Activated CD4-positive, alpha-beta T cell treated with anti-CD3 and anti-CD28 coated beads, Interleukin-2, amount 50 U/mL, for 24 hours (primary cell): ENCODE measurements at places on chromosomes 11 and 22.

- no peak for DNase-seq
These were observed 5.7 kb downstream of the POLR3H start for GRCh38 chr22:41538583-41538982.

- DNase-seq = no peak
These were observed 23.5 kb downstream of the CHST1 start for GRCh38 chr11:45641961-45642360.

DNA sequence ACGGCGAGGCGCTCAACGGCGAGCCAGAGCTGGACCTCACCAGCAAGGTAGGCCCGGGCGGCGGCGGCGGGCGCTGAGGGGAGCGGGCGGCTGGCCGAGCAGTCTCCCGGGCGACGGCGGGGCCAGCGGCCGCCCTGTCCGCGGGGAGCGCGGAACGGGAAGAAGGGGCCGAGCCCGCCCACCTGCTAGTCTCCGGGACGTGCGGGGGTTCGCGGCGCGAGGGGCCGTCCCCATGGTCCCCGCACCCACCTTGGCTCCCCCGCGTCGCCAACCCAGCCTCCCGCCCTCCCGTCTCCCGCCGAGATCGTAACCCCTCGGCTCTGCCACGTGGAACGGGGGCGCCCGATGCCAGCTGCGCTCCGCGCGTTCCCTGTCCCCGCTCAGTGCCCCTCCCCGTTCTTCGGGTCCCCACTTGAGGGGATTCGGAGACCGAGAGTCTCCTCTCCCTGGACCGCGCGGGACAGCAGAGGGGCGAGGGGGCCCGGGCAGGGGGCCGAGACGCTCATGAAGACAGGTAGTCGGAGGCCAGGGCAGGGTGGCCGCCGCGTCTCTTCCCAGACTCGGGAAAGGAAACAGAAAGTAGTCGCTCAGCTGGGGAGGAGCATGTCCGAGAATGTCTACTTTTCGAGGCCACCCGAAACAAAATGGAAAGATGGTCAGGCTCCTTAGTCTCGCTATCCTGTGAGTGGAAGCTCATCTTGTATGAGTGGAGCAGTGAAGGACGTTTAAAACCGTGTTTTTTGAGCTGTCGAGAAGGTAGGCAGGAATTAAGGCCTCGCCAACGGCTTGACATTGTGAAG, 557 bp downstream of the GTPBP1 start:
- DNase-seq = peak; percentile 23

- no peak for DNase-seq
These were observed 1.3 kb downstream of the PPP1R14B start for GRCh38 chr11:64245401-64245796.

DNA sequence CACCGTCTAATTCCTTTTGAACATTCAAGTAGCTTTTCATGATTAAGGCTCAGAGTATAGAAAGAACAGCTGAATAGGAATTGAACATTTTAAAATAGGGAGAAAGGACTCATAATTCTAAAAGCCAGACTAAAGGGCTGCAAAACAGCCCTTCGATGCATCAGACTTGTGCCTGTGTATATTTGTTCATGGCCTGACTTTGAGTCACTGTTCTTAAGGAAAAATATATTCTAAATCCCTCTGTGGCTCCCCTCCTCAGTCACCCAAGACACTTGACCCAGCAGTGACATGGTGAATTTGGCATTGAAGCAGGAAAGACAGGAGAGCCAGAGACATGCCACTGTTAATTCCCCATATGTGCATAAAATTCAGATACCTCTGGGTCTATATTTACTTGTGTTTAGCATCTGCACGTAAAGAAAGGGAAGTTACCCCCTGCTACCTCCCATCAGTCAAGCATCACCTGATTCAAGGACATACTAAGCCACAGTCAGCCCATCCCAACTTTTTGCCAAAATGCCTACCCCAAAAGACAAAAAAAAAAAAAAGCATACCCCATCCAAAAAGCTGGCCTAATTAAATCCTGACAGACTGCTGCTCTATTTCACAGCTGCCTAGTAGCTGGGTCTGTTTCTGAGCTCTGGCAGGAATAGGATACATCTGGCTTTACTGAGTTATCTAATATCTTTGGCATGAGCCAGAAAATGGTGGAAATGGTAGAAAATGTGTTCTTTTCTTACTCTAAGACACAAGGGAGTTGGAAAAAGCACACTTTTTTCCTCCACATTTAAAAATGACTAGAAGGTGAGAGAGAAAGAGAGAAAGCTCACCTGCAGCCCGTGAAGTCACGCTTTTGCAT, 93.5 kb downstream of the COMMD9 start:
- DNase-seq = no peak

DNA sequence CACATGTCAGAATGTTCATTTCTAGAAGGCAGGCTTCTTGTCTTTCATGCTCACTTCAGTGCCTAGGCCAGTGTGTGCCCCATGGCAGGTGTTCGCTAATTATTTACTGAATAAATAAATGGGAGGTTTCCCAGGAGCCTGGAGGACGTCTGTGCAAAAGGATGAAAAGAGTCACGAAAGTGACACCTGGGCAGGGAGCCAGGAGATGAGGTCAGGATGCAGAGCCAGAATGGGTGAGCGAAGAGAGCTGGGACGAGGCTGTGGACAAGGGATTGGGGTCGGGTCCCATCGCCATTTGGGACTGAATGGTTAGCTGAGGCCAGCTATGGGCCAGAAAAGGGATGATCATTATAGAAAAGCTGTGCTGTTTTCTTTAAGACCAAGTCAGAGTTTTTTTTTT, 560.4 kb downstream of the TBC1D22A start:
- DNase-seq = no peak

GRCh38 chr22:18082467-18082866, 4.7 kb downstream of the PEX26 start:
- DNase-seq = no peak

DNA sequence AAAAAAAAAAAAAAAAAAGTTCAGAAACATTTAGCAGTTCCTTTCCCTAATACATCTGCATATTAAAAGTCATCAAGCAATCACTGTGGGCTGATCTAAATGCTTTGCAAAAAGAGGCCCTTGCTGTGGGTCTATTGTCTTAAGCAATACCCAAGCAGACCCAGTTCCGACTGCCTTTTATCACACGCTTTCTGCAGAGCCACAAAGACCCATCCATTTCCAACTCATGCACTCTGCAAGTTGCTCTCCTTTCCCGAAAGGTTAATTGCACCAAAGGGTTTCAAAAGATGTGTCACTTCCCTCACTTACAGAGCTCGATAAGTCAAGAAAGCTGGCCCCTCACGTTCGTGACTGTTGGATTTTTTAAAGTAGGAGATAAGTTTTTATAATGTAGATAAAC, 138.9 kb downstream of the MPPED1 start:
- DNase-seq = no peak

DNA sequence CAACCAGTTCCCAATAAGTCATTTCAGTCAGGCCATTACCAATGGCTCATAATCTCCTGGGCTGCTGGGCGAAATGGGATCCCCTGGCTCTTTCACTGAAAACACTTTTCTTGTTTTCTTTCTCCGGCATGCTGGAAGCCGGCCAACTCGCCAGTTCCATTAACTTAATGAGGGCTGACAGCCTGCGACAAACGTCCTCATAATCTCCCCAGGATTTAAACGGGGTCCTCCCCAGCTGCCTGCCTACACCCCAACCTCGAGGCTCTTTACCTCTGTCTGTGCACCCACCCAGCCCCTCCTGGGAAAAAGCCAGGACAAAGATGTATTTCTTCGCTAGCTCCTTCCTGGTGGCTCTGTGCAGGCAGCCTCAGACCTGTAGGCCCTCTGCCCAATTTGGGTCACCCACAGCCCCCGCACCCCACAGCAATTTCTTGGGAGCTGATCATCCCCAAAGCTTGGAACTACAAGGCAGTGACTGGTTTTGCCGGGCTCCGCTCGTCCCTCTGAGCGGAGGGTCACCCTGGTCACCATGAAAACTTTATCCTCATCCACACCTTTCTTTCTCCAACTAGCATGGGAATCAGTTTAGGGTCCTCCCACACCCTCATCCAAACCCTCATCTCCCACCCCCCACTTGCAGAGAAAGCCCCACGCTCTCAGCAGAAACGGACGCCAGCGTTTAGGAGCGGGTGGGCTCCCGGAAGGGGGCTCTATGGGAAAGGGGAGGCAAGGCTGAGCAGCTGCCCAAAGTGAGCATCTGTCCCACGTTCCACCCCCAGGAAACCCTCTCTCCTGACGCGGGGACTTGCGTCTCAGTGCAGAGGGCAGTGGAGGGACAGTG, 51.1 kb upstream of the KCNQ1OT1 start:
- DNase-seq = no peak

GRCh38 chr11:1494650-1495049, 8.1 kb upstream of the MOB2 start:
- no peak for DNase-seq

GRCh38 chr22:45271667-45272201, 13.0 kb upstream of the UPK3A start:
- DNase-seq = no peak

- no peak for DNase-seq
These were observed 5.1 kb downstream of the TRIM5 start for GRCh38 chr11:5679811-5680210.

DNA sequence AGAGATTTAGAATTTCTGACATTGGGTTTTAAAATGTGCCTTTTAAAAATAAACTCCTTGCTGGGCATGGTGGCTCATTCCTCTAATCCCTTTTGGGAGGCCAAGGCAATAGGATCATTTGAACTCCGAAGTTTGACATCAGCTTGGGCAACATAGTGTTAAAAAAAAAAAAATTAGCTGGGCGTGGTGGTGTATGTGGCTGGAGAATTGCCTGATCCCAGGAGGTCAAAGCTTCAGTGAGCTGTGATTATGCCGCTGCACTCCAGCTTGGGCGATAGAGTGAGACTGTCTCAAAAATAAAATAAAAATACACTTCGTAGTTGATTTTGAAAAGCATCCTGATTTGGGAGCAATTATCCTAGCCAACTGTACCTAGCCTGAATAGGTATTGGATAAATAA, 3.4 kb upstream of the APLP2 start:
- DNase-seq = no peak

DNA sequence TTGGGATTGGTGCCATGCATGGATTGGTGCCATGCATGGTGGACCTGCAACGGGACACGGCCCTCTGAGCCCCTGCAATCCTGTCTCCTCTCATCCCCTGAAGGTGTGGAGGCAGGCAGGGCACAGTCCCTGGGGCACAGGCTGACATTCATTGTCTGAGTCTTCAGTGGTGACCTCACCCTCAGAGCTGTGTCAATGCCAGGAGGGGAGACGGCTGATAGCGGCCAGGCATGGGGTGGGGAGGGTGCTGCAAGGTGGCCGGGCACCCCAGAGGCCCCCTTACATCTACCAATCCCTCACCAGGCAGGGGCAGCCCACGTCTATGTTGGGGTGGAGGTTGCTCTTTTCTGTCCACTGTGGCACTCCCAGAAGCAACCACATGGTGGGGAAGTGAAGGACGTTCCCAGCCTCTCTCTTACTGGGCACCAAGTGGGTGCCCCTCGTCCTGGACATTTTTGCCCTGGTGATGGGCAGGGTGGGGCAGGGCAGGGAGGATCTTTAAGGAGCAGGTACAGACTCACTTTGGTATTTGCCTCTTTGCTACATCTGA, 47.6 kb downstream of the NECTIN1 start:
- no peak for DNase-seq

DNA sequence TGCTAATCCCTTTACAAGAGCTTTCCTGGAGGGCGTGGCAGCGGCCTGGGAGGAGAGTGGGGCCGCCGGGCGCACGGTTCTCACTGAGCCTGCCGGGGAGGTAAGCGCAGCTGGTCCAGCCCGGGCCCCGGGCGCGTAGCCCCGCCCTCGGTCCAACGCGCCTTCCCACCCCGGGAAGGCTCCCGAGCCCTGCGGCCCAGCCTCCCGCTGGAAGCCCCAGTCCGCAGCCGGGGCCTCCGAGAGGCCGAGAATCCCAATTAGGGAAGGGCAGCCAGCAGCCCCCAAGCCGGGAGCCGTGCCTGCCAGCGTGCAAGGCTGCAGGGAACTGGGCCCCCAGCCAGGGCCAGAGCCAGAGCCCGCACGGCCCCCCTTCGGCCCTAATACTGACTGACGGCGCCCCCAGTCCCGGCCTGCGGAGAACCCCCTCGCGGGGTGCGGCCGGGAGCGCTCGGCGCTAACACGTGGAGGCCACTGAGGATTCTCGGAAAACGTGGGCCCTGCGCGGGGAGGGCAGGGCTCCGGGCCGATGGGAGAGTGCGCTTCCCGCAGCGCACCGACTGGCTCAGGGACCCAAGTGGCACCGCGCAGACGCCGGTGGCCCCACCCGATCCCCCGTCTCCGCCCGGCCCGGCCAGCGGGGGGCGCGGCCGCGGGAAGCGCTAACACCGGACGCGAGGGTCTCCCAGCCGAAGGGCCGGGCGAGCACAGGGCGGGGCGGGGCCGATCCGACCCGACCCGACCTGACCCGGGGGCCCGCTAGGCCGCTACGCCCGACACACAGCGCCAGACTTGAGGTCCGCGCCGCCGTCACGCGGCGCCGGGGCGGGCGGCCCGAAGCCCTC, 5.7 kb downstream of the ZFTA start:
- no peak for DNase-seq
